ENCODE measurements at places on chromosomes 5 and 9. TPM values are rescaled to one million over a fixed set of nuclear protein-coding genes. Genes with fewer than 3 reads are reported as not detected.

CD14 gene
- total RNA-seq = 29.6 TPM

- DNase-seq = no peak
Measured at GRCh38 chr5:147483188-147483790, 26.6 kb downstream of the DPYSL3 start.

GRCh38 chr5:54859316-54859715 is 126.1 kb downstream of the ESM1 start:
- DNase-seq = no peak

DNA sequence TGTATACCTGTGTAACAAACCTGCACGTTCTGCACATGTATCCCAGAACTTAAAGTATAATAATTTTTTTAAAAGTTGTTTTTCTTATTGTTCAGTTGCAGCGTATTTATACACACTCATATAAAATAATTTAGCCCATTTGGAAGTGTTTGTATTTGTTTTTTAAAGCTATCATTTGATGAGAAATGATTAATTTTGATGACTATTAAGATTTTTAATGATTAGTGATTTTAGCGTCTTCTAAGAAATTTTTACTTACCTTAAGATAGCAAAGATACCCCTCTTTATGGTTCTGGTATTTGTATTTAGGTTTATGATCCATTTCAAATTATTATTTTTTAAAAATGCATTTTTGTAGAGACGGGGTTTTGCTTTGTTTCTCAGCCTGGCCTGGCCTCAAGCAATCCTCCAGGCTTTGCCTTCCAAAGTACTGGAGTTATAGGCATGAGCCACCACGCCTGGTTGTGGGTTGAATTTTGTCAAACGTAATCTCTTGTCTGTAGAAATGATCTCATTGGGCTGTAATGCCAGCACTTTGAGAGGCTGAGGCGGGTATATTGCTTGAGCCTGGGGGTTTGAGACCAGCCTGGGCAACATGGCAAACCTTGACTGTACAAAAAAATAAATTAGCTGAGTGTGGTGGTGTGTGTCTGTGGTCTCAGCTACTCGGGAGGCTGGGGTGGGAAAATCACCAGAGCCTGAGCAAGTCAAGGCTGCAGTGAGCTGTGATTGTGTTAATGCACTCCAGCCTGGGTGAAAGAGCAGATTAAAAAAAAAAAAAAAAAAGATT is 26.9 kb downstream of the CSNK1G3 start:
- DNase-seq = no peak

KCNMB1 gene
- 5.7 TPM for total RNA-seq

DNA sequence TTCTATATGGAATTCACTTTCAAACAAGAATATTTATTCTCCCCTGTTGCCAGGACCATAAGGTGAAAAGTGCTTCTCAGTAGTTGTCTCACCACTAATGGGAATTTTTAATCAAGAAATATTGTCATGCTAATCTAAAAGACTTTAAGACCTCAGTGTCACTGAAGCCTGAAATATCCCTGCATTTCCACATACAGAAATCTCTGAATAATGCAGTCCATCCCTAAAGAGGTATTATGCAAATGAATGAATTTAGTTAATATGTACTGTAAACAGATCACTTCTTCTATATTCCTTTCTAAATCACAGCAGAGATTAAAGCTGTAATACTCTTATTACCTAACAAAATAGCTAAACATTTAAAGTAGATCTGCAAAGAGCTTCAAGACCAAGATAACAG is 531.1 kb upstream of the CDH6 start:
- DNase-seq = no peak

DNA sequence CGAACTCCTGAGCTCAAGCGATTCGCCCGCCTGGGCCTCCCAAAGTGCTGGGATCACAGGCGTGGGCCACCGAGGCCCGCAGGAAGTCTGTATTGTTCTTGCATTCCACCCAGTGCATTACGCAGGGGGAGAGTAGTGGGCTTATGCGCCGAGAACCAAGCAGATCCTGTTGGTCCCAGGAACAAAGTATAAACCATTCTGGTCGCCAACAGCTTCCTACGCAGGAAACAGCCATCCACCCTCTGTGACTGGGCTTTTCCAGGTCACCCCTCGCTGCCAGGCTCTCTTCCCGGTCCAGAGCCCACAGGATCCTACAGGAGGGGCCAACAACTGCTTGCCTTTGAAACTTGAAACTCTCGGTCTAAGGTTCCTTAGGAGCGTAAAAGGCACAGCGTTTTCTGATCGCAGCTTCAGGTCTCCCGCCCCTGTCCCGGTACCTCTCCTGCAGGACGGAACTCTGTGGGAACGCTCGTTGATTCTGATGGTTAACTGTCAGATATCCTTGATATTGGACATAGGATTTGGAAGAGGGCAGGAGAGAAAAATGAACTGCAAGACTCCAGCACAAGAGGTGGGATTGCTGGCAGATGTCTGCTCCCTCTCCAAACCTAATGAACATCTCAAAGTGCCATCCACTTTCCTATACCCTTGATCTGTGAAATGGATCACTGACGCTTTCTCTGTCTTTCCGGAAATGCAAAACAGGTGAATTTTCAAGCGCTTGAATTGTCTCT is 4.2 kb upstream of the ANXA2R start:
- DNase-seq = no peak

SMIM33 gene
- not detected for total RNA-seq

SPATA31C1 gene
- total RNA-seq = not detected

- peak; percentile 76 for DNase-seq
Measured at GRCh38 chr5:116521173-116521872, 53.3 kb downstream of the SEMA6A start.

EGR1 gene
- 66.8 TPM for total RNA-seq

DNA sequence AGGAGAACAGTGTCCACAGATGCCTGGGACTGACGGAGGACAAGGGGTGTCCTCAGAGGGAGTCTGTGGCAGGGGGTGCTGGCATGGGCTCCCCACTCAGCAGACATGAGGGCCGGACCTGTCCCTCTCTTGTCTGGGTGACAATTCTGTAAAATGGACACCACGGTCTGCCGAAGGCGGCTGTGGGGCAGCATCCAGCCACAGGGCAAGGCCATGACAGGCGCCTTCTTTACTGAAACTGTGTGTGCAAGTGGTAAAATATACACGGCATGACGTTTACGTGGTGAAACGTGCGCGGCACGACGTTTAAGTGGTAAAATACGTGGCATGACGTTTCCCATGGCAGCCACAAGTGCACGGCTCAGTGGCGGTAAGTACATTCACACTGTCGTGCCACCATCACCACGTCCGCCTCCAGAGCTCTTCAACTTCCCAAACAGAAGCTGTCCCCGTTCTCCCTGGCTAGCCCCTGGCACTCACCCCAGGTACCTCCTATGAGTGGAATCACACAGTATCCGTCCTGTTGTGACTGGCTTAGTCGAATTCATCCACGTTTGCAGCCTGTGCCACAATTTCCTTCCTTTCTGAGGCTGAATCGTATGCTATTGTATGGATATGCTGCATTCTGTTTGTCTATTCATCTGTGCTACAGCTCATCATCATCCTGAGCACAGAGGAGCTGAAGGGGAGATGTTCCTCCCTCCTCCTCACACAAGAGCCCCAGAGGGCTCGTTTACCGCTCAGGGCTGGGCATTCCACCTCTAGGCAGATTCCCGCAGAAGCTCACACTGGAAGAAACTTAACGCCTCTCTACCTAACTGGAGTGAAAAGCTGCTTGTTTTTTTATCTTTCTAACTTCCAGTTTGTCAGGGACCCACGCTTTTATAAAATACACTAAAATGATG is 52.5 kb downstream of the COL23A1 start:
- no peak for DNase-seq

DNA sequence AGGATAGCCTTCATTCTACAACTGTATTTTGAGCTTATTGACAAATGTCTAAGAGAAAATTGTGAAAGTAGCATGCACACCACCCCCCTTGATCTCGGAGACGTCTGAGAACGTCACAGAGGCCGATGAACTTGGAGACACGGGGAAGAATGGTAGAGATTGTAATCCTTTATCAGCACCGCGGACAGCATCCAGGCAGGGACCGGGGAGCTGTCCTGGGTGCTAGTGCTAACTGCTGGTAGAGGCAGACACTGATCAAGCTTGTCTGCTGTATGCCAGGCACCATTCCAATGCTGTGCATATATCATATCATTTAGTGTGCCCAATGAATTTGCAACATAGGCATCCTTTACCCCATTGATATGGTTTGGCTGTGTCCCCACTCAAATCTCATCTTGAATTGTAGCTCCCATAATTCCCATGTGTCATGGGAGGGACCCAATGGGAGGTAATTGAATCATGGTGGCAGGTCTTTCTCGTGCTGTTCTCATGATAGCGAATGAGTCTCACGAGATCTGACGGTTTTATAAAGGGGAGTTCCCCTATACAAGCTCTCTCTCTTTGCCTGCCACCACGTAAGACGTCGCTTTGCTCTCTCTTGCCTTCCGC is 98.8 kb downstream of the LHX2 start:
- DNase-seq = no peak

GRCh38 chr9:101445353-101446029 is 9.9 kb upstream of the ALDOB start:
- DNase-seq = no peak

DNA sequence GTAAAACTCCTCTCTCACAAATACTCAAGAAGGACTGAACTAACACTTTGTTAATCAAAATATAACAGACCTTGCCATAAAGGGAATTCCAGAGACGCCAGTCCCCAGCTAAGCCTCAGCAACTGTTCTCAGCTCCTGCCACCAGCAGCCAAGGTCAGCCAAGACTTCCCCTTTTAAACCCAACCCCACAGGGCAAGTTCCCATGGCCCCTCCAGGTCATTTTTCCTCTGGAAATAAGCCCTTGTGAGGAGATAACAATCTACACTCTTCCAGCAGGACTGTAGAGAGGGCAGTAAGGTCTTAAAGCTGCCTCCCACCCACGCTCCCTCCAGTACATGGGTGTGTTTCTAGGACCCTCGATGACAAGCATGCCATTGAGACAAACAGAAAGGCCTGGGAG is 78.3 kb downstream of the DPYSL3 start:
- DNase-seq = no peak

DNA sequence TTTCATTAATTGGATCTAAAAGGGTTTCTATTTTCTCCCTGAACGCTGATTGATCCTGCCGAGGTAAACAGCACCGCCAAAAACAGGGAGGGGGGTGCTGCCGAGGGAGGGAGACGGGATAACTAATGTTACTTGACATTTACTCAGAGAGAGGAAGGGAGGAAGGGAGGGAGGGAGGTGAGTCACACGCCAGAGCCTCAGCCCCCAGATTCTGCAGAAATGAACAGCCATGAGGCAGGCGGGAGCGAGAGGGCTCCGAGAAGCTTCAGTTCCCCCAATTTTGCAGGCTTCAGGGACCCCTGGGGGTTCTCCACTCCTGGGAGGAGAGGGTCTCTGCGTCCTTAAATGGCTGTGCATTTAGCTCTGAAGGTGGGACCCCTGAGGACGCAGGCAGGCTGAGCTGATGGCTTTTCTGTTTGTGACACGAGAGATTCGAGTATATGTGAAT is 59.1 kb upstream of the IER5L start:
- DNase-seq = no peak

DNA sequence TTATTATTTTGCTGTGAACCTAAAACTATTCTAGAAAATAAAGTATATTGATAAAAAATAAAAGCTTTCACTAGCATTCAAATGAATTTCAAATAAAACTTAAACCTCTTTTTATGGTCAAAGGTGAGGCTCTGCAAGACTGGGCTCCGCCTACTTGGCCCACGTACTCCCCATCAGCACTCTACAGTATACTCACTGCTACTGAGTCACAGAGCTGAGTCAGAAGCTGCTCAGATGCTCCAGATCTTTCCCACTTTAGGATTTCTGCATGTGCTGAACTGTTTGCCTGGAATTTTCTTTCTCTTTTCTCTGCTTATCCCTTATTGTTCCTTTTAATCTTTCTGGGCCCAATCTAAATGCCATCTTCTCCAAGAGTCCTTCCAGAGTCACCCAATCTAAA is 331.9 kb upstream of the CCNG1 start:
- DNase-seq = no peak

CYLC2 gene
- not detected for total RNA-seq

- DNase-seq = no peak
Measured at GRCh38 chr5:72121780-72122445, 14.6 kb downstream of the MAP1B start.

DNA sequence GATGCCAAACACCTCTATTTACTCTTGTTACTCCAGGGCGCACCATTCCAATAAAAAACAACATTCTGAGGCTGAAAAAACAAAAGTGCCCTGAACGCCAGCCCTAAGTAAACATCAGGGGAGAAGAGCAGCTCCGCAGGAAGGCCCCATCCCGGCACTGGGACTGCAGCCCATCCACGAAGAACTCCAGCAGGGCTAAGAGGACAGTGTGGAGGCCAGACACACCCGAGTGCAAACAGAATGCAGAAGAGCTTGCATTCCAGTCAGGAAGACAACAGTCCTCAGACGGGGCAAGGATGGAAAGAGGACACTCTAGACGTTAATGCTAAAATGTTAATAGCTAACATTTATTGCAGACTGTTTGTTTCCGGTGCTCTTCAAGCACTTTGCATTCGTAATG is 33.0 kb downstream of the FAM240B start:
- DNase-seq = no peak

PCDHB4 gene
- total RNA-seq = 1.3 TPM

PAX5 gene
- not detected for total RNA-seq

DNA sequence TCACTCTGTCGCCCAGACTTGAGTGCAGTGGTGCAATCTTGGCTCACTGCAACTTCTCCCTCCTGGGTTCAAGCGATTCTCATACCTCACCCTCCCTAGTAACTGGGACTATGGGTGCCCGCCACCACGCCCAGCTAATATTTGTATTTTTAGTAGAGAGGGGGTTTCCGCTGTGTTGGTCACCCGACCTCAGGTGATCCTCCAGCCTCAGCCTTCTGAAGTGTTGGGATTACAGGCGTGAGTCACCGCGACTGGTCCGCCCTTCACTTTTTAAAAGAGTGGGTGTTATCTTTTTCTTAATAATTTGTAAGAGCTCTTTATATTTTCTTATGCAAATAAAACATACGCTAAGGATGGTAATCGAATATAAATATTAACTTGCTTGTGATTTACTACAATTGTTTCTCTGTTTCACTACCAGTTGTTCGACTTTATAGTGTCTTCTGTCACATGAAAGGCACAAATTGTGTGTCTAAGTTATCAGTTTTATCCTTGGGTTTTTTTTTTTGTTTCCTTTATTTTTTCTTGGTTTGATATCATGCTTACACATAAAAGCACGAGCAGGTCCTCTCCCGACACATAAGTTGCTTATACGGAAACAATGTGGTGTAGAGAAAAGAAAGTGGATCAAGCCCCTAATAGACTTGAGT is 1.9 kb upstream of the GPBP1 start:
- DNase-seq = no peak

FOXI1 gene
- not detected for total RNA-seq

- peak; percentile 79 for DNase-seq
Measured at GRCh38 chr9:21995666-21996398, 1.2 kb downstream of the CDKN2B-AS1 start.

ECM2 gene
- 8.0 TPM for total RNA-seq

SMIM32 gene
- not detected for total RNA-seq

GRCh38 chr5:126450907-126451306 is 27.7 kb downstream of the GRAMD2B start:
- DNase-seq = no peak

GRCh38 chr5:54229041-54229780 is 81.2 kb downstream of the ARL15 start:
- peak; percentile 80 for DNase-seq
